ENCODE measurements at places on chromosomes 16 and 17. TPM values are rescaled to one million over a fixed set of nuclear protein-coding genes. Genes with fewer than 3 reads are reported as not detected.

Gene ZG16B
- not detected for total RNA-seq

DNA sequence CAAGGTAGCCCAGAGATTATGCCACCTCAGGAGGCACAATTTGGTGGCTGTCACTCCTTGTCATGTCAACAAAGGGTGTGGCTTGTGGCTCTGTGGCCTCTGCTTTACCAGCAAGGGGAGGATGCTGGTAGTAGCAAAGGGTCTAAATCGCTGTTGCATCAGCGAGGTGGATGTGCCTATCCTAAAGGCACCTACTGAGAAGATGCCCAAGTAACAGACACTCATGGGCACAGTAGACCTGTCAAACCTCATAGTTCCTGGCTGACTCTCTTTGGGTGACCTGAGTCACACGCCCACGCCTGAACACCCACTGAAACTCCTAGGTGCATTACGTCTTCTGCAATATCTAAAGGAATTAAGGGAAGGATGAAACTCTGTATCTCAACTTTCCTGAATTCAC is 139.5 kb downstream of the PRKCB start:
- no peak overlapping the region for H3K4me3 ChIP-seq
- H3K36me3 ChIP-seq, result no peaks in the 10 kb centered on the region
- no peaks in the 10 kb centered on the region for H3K27me3 ChIP-seq
- DNase-seq, result no peak
- H3K4me1 ChIP-seq, result no peaks in the 10 kb centered on the region

DNA sequence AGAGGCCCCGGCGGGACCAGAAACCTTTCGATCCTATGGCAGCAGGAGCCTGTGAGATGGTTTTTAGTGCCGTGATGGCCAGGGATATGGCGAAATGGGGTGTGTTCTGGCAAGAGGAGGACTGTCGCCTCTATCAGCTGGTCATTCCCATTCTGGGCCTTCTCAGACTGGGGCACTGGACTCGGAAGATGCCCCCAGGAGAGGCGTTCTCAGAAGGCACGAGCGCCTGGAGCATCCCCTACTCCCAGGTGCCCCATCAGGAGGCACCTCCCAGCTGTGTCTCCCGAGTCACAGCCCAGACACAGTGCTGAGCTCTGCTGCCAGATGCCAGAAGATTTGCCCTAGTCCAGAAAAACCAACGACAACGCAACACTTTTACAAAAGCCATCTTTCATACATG is 54.6 kb upstream of the ENDOV start:
- DNase-seq, result no peak
- no peak overlapping the region for H3K27ac ChIP-seq
- H3K27me3 ChIP-seq, result no peaks in the 10 kb centered on the region
- H3K36me3 ChIP-seq, result no peaks in the 10 kb centered on the region
- no peaks in the 10 kb centered on the region for H3K4me1 ChIP-seq

GRCh38 chr16:17330044-17330443 is 140.7 kb downstream of the XYLT1 start:
- no peak for DNase-seq
- H3K27me3 ChIP-seq, result no peaks in the 10 kb centered on the region
- no peak overlapping the region for H3K4me3 ChIP-seq
- H3K36me3 ChIP-seq, result no peaks in the 10 kb centered on the region
- H3K27ac ChIP-seq, result no peak overlapping the region

DNA sequence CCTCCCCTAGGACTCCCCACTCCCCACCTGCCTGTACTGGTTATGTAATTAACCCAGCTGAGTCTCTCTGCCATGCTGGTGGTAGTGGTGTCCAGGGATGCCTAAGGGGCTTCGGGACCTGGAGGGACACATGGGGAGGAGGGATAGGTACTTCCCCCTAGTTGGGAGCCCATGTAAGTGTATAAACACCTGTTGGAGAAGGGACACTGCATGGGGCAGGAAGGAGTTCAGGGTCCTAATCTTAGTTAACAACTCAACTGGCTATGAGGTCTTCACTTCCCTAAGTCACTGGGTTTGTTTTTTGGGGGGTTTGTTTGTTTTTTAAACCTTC is 1.3 kb downstream of the RASL10B start:
- no peak overlapping the region for H3K4me3 ChIP-seq
- no peaks in the 10 kb centered on the region for H3K36me3 ChIP-seq
- no peak for DNase-seq
- H3K27me3 ChIP-seq, result no peaks in the 10 kb centered on the region
- no peaks in the 10 kb centered on the region for H3K4me1 ChIP-seq
- H3K27ac ChIP-seq, result no peak overlapping the region
